CD4-positive, CD25-positive, alpha-beta regulatory T cell (primary cell): ENCODE measurements at places on chromosomes 13 and 19.

DNA sequence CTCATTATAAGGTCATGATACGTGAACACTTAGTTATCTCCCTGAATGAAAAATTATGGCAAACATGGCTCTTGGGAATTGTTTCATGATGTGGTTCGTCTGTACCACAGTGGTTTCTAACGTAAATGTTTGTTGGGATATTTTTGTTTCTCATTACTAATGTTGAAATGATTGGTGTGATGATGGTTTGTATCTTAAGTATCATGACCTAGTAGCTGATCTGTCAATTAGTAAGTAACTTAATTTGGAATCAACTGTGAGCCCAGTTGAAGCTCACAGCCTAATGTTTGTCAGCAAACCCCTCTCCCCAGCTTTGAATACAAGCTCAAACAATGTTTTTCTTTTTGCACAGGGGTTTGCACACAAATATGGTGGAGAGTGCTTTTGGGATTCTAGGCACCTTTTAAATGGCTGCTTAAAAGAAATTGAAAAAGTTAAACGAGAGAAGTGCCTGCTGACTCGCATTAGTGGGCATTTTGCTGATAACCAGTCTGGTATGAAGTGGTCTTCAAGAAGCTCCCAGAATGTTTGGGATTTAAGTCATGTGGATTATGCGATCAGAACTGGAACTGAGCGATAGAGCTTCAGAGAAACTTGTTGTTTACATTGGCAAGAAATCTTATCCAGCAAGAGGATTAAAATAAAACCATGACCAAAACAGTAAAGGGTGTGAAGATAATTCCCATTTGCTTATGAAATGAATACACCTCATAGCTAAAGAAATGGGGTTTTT is 68.2 kb downstream of the LMO7 start:
- DNase-seq: no peak

DNA sequence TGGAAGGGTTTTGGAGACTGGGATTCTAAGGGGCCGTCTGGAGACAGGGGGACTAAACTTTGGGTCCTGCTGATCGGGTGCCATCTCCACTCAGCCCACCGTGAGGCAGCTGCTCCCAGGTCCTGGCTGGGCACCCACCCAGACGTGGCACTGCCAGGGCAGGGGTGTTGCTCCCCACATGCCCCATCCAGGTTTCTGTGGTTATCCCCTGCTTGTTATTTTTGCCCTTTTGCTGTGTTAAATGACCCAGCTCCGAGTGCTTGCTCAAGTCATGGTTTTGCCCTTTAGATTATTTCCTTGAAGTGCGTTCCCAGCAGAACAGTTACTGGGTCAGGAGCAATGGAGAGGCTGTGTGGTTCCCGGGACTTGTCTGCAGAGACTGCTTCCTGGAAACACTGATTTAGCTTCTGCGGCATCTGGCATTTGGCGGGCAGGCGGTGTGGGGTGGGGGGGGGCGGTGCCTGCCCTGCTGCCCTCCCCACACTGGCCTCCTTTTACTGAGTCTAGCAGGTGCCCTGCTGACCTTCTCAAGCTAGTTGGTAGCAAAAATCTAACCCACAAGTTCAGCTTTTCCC is 1.9 kb downstream of the RAB11B start:
- no peak for DNase-seq

GRCh38 chr19:1064661-1065605 is 2.0 kb upstream of the ARHGAP45 start:
- DNase-seq: peak; percentile 73

GRCh38 chr19:5293612-5294378 is 46.8 kb downstream of the PTPRS start:
- peak; percentile 4 for DNase-seq

DNA sequence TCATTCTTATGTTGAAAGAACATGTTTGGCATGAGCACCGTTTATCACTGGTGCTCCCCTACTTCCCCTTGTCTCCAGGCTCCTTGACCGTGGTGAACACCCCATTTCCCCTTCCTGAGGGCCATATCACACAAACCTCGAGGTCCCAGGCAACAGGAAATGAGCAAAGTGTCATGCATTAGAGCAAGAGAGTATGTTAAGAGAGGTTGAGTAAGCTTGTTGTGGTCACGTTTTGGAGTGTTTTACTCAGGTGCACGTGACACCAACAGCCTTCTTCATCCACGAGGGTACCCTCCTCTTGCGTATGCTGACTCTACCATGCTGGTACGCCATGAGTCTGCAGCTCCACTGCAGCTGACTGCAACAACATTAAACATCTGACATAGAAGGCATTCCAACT is 482.2 kb upstream of the NBEA start:
- DNase-seq: no peak
